ENCODE measurements at places on chromosomes 5 and 9. TPM values are rescaled to one million over a fixed set of nuclear protein-coding genes. Genes with fewer than 3 reads are reported as not detected.

The PCA3 gene
- total RNA-seq, result not detected

The LURAP1L gene
- 15.1 TPM for total RNA-seq

The RALGPS1 gene
- total RNA-seq, result 4.9 TPM

The KCTD16 gene
- under 0.01 TPM for total RNA-seq

The FBXO38 gene
- total RNA-seq, result 94.7 TPM

The PCDHGA11 gene
- total RNA-seq, result 4.4 TPM

The SH3GL2 gene
- 0.17 TPM for total RNA-seq

The PCDHAC2 gene
- 1.1 TPM for total RNA-seq

The ALDOB gene
- total RNA-seq, result not detected

The ADRB2 gene
- 23.1 TPM for total RNA-seq

The SAXO1 gene
- total RNA-seq, result not detected

The ANKRD31 gene
- 0.22 TPM for total RNA-seq

The C9 gene
- not detected for total RNA-seq

The GABRA6 gene
- not detected for total RNA-seq

The GABBR2 gene
- total RNA-seq, result not detected

The KCNN2 gene
- total RNA-seq, result not detected
